ENCODE measurements at places on chromosomes 2 and 18.

DNA sequence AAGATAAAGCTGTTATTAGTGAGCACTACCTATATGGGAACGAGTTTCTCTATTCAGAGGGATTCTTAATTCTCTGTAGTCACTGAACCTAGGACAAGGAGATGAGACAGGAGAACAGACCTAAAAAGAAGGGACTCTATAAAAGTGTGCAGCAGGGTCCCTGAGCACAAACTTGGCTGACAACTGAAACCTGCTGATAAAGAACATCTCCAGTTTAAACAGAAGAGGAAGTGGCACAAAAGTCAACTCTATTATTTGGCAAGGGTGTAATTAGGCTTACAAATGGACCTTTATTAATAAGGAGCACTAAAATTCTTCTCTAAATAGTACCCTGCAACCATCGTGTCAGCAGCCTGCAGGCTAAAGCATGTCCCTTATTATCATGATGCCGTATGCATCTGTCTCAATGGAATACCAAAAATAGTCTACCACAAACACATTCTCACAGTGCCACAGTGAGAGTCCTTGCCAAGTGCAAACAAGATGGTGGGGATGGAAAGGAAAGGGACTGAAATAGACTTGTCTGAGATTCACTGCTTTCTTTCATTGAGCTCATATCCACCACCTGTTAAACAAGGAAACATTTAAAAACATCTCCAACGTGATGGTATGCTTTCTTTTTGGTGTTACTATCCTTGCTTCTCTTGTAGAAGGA lies 260.2 kb downstream of the INSIG2 start:
- DNase-seq = no peak

- DNase-seq = no peak
Observed at GRCh38 chr2:241156971-241157441, 6.7 kb downstream of the PPP1R7 start.

- no peak for DNase-seq
Observed at GRCh38 chr2:191844706-191845105, 2.2 kb downstream of the CAVIN2 start.

GRCh38 chr2:157290525-157290924 lies 33.0 kb downstream of the GALNT5 start:
- DNase-seq = no peak

- DNase-seq = no peak
Observed at GRCh38 chr2:128562471-128563347, 244.0 kb upstream of the HS6ST1 start.

DNA sequence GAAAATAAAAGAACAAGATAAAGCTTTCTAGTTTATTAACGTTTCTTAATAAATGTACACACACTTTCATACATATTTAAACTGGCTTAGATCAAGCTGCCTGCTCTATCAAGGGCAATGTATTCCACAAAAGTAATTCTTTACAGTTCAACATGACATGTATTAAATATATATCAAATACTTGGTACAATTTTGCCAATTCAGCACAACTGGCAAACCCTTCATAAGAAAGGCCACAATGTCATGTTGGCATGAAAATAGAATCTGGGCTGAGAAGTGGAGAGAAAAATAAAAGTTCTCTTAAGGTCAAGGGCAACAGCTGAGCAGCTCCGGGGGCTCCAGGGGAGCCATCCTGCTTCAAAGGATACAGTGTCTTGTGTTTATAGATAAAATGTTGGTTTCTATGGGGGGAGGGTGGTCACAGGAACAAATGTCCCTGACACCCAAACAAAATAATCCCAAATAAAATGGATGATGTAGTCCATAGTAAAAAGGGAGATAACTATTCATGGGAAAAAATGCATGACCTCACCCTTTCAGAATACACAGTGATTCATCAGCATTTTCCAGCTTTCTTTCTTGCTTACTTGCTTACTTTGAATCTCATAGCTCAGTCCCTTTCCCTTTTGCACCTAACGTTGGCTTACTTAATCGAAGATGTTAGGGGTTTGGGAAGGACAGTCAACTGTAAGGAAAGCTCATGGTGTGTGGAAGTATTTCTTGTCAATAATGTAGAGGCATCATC lies 494.9 kb downstream of the NYAP2 start:
- DNase-seq = no peak

DNA sequence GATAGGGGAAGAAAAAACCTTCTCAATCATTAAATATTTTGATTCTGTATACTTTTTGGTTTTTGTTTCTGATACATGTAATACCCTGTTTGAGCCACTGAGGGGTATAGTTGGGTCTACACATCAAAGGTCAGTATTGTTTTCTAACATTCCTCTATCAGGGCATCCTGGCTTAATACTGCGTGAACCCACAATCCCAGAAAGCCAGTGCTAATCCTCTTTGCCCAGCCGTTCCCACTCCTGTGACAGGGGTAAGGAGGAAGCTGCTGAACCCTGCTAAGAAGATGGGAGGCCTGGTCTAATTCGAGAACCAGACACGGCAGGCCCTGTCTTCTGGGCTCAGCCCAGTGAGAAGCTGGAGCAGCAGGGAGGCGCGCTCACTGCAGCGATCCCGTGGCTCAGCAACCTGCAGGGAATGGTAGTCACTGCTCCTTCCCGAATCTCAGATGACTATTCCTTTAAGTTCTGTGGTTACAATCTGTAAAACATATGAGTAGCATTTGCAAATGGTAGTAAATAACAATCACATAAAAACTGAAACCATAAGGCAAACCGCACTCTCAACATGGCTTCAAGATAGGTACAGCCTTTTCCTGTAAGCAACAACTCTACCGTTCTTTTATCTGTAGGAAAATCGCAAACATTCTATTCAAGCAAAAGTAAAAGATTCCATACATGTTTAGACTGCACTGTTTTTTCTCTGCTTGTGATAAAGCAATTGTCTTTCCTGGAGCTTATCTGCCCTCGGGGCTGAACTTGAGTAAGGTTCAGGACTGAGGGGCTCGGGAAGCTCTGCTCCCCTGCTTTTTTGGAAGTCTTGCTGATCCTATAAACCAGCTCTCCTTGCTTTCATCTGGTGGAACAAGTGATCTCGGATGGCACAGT lies 87.0 kb downstream of the EPB41L3 start:
- DNase-seq = no peak

- DNase-seq = no peak
Observed at GRCh38 chr18:35835366-35835765, 137.1 kb upstream of the RMP24 start.

DNA sequence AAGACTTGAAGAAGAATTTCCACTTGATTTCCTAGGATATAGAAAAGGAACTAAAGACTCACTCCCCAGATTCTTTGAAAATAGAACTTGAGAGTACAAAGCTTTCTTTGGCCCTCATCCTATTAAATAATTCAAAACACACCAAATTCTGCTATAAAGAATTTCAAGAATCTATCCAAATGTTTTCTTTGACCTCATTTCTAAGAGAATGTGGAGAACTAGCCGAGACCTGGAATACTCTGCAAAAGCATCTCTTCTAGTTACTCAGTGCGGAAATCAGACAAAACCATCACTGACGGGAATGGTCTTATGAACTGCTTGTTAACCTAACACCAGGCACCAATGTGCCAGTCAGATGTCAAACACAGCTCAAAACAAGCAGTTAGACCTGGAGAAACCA lies 44.2 kb upstream of the ARL5A start:
- no peak for DNase-seq

- no peak for DNase-seq
Observed at GRCh38 chr2:99602476-99602875, 112.7 kb upstream of the REV1 start.

DNA sequence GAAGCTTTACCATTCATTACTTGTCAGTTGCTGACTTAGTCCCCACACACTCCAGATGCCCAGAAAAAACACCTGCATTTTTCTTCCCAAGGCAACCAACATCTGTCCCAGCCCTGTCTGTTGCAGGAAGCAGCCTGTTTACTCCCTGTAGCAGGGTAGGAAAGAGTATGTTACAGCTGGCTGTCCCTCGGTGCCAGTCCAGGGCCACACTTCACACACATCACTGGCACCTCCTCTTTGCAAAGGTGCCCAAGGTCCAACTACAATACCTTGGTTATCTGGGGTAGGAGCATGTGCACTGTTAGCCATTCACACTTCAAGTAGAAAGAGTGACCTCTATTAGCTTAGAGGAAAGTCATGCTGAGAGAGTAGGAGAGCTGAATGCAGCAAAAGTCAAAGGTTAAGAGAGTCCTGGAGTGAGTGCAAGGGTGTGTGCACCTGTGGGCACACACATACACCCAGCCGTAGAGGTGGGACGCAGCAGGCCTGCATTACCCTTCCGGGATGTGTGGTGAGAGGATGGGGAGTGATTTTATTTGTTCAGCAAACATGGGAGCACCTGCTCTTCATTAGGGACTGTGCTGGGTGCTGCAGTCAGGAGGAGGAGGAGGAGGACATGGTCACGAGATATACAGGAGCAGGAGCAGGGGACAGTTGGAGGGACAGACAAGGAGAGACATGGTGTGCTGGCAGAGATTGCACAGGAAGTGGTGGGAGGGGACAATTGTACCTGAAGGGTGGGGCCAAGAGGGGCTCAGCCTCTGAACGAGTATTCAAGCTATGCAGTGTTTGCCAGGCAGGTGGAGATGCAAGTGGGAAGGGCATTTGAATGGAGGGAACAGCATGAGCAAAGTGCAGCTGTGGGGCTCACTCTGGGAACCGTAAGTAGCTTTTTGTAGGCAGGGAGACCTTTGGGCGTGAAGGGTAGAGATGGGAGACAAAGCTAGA lies 69.8 kb downstream of the TSN start:
- DNase-seq = no peak

DNA sequence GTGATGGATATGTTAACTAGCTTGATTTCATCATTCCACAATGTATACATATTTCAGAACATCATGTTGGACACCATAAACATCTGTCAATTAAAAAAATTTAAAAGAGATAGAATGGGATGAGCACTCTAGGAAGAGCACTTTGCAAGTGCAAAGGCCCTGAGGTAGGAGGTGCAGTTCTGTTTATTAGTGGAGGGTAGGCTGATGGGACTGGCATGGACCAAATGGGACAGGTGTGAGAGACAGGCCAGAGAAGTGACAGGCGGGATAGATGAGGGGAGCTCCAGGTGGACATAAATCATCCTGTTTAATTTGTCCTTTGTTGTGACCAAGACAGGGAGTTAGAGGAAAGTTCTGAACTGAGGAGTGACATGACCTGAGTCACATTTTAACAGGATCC lies 477.9 kb downstream of the TSN start:
- no peak for DNase-seq

GRCh38 chr2:134031539-134031938 lies 222.3 kb upstream of the MGAT5 start:
- no peak for DNase-seq

GRCh38 chr2:149329489-149330126 lies 779 bp upstream of the LYPD6 start:
- DNase-seq = no peak

DNA sequence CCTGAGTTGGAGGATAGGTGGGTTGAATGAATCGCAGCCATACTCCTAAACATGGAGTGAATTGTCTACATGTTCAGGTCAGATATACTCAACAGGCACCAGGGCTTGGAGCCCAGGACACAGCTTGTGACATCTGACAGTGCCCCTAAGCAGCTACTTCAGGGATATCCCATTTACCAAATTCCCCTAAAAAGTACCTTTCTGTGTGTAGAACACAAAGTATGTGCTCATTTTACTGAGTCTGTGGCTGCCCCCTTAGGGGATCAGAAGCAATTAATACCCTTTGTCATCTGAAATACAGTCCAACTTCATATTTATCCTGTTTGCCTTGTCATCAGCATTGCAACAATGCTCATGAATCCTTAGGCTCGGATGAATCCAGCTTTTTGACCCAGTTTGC lies 20.8 kb downstream of the TNFRSF11A start:
- no peak for DNase-seq

DNA sequence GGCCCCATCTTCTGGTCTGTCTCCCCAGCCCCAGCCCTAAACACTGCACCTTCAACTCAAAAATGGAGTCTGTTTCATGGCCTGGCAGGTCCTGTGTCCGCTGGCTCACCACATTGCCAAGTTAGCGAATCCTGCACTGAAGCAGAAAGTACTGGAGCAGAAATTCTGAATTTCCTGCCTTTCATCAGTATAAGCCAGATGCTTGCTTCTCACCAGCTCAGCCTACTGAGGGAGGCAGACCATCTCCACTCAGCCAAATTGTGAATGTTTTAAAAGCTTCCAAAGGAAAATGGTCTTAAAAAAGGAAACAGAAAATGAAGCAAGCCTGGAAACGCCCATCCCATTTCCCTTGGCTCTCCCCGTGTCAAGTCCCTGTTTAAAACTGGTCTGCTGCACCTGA lies 157.8 kb downstream of the C1D start:
- DNase-seq = no peak

DNA sequence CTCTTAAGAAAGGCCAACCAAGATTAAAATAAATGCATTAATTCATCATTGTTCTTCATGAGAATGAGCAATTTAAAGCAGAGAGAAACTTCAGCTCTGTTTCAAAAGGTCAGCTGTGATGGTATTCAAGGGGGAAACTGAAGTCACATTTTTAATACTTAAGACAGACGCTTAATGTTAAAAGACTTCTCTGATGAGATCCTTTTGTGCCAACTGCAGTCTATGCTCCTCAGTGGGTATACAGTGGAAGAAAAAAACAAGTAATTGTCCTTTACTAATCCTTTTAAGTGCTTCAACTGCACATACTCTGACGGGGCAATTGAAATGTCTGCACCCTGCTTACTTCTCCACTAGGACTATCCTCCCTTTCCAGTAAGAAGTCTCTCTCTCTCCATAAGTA lies 309.7 kb downstream of the GULP1 start:
- DNase-seq = no peak

GRCh38 chr2:238128061-238128440 lies 10.4 kb upstream of the KLHL30 start:
- DNase-seq = no peak

DNA sequence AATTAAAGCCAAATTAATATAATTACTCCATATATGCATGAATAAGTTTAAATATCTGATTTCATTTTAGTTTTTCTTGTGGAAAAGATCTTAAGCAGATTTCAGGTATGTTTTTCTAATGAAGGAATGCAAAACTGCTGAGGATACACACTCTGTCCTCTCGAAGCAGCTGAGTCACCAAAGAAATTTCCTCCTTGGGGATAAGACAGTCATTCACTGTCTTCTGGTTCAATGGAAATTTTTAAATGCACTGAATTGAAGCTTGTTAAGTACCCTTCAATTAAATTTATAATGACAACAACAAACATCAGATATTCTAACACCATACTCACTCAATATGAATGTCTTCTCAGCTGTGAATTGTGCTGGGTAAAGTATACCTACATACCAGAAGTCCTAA lies 101.5 kb upstream of the DNER start:
- no peak for DNase-seq

Data from stimulated activated CD8-positive, alpha-beta memory T cell treated with anti-CD3 and anti-CD28 coated beads, Interleukin-4, amount 100 ng/mL, for 1 hour (primary cell).